ENCODE measurements at places on chromosomes 16 and 17. TPM values are rescaled to one million over a fixed set of nuclear protein-coding genes. Genes with fewer than 3 reads are reported as not detected.

Gene NHLRC4
- total RNA-seq: 3.2 TPM

Gene KRT17
- 3.5 TPM for total RNA-seq

Gene KRT39
- not detected for total RNA-seq

Gene SPEM2
- not detected for total RNA-seq

Gene ALOXE3
- 0.29 TPM for total RNA-seq

Gene RUSF1
- total RNA-seq: 66.6 TPM

Gene KCNJ12
- not detected for total RNA-seq

Gene TPSD1
- not detected for total RNA-seq

Gene IL17C
- 1.4 TPM for total RNA-seq

Gene CA10
- total RNA-seq: not detected

Gene KRT32
- 0.18 TPM for total RNA-seq

Gene LDHD
- 0.86 TPM for total RNA-seq

Gene KRTAP2-3
- 0.89 TPM for total RNA-seq

Gene VASN
- 108 TPM for total RNA-seq

Gene OR2C1
- total RNA-seq: not detected

Gene NDUFB10
- 328 TPM for total RNA-seq

Gene PPP1R27
- not detected for total RNA-seq

Gene GFER
- 41.8 TPM for total RNA-seq

Gene MARVELD3
- total RNA-seq: not detected

Gene LRRC75A
- total RNA-seq: 1.8 TPM

Gene RAP1GAP2
- total RNA-seq: 2.7 TPM

Gene DPEP3
- not detected for total RNA-seq

Gene TMEM235
- not detected for total RNA-seq

Gene SLC47A2
- total RNA-seq: not detected

Gene OR1D5
- total RNA-seq: not detected

Gene ABAT
- 3.5 TPM for total RNA-seq

Gene RNF222
- total RNA-seq: not detected

Gene ROGDI
- 38.1 TPM for total RNA-seq

Gene CCL1
- total RNA-seq: not detected

All from myometrial cell (primary cell).